ENCODE measurements at places on chromosomes 6 and 20.

DNA sequence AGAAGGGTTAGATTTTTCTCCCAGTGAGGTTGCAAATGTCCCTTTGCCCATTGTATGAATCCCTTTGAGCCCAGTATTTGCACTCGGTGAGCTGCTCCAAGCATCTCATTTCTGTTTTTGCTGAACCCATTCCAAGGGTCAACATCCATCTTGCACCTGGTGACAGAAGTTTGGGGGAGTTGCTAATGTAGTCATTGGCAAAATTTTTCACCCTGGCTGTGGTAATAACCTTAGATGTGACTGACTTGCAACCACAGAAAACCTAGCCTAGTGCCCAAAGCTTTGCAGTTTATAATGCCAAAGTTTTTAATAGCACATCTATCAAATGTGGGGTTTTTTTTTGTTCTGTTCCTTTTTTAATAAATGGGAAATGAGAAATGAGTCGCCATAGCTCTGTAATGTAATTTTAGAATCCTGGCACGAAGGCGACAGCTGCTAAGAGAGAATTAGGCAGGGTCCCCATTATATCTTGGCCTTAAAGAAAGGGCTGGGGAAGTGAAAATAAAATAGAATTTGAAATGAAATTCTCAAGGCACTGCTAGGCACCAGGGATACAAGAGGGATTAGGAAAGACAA, 682.8 kb downstream of the KIF16B start:
- no peak for DNase-seq

- no peak for DNase-seq
These were observed 2.9 kb downstream of the C6orf141 start for GRCh38 chr6:49553384-49553783.

DNA sequence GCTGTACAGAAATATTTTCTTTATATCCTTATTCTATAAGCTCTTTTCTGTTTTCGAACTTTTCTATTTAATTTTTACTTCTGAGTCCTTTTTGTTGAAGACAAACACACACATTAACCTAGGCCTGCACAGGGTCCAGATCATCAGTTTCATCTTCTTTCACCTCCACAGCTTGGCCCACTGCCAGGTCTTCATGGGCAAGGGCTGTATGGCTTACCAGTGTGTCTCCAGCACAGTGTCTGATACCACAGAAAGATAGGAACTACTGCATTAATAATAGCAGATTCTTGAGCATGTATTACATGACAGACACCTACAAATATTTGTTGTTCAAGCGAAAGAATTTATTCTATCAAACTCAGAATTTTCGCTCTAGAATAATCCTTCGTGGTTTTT, 24.4 kb downstream of the QKI start:
- no peak for DNase-seq

GRCh38 chr6:25694366-25694765, 42.4 kb downstream of the SCGN start:
- DNase-seq: no peak

GRCh38 chr6:157570104-157570503, 189.1 kb downstream of the ZDHHC14 start:
- DNase-seq: no peak

GRCh38 chr6:108578595-108579327, 18.0 kb downstream of the FOXO3 start:
- DNase-seq: no peak

- no peak for DNase-seq
These were observed 417.3 kb upstream of the ARID1B start for GRCh38 chr6:156359912-156360311.

DNA sequence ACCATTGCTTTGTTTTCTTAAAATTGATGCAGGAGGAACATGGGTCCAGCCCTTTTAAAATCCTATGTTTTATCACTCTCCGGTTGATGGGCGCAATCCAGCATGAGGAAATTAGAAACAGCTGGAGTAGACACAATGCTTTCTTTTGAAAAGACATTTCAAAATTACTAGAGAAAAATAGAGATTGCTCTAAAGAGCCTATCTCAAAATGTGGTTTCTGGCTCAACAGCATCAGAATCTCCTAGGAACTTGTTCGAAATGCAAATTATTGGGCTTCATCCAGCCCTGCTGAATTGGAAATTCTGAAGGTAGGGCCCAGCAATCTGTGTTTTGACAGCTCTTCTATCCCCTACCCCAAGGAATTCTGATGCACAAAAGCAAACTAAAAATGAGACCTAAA, 190.8 kb upstream of the BMP2 start:
- no peak for DNase-seq

DNA sequence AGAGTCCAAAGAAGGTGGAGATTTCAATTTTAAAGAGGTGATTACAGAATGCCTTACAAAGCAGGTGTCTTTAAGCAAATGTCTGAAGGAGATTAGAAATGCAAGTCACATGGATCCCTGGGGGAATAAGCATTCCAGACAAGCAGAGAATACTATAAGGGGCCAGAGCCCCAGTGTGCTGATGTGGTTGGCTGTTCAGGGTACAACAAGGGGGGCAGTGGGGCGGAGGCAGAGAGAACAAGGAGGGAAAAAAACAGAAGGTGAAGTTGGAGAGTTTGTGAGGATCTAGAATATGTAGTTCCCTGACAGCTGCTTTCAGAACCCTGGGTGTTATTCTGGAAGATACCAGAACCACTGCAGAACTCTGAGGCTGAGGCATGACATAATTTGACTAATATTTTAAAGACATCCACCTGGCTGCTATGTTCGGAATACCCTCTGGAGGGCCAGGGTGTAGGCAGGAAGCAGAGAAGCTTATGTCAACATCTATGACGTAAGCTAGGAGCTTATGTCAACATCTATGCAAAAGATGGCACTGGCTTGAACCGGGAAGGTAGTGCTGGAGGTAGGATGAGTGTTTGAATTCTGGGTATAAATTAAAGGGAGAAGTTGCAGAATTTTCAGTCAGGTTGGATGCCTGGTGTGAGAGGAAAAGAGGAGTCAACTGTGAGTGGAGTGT, 276.3 kb upstream of the AGPAT4 start:
- no peak for DNase-seq

DNA sequence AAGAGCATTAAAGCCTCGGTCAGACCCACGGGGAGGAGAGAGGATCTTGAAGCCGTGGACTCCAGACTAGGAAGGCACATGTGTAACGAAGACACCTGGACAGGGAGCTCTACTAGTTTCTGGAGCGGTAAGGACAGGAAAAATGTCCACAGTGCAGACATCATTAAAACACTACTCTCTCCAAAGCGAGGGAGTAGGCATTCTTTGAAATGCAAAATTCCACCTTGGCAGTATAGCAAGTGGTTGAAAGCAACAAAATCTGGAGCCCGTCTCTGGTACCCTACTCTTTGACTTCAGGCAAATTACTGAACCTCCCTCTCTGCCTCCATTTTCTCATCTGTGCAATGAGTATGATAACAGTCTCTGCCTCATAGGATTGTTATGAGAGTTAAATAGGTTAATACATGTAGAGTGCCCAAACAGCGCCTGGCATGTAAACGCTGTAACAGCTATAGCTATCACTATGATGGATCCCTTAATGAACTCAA, 408 bp upstream of the CRIP3 start:
- no peak for DNase-seq

DNA sequence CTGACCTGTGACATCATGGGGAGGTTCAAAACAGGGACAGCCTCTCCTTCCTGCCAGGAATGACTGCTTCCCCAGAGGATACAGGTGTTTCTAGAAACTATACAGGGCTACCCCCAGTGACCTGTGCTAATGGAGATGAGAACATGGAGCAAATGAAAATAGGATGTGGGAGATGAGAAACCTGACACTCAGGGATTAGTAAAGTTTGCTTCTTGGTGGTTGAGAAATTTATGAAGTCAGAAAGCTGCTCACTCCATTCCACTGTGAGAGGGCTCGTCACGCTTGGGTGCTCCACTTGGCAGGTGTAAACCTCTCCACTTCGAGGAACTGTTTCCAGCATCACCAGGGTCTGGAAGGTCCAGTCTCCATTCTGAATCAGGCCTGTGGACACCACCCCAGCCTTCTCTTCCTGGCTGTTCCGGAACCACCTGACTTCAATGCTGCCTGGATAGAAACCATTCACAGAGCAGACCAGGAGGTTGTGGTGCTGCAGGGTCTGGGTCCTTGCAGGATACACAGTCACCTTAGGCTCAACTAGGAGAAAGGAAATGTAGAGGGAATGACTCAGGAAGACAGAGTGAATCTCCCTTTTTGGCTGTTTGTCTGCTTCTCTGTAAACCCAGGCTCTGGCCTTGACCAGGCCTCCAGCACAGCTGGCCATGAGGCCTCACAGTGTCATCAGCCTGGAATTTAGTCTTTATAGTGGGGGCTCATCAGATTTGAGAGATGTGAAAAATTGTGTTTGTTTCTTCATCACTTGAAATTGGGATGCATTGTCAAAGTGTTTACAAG, 10.8 kb downstream of the HLA-DRB5 start:
- no peak for DNase-seq

DNA sequence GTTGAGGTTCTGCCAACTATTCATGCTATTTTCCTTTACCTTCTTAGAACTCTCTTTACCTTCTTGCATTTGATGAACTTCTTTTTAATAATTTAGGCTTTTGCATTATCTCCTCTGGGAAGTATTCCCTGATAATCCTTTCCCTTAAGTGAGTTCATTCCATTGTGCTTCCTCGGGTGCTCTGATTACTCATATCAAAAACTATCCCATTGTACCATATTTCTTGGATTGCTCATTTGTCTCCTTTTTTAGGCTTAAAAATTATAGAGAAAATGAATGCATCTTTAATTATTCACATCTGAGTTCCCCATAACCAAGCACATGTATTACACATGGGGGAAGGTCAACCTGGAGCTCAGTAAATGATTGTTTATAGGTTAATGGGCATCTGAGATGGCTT, 2.5 kb downstream of the CALHM4 start:
- DNase-seq: no peak

DNA sequence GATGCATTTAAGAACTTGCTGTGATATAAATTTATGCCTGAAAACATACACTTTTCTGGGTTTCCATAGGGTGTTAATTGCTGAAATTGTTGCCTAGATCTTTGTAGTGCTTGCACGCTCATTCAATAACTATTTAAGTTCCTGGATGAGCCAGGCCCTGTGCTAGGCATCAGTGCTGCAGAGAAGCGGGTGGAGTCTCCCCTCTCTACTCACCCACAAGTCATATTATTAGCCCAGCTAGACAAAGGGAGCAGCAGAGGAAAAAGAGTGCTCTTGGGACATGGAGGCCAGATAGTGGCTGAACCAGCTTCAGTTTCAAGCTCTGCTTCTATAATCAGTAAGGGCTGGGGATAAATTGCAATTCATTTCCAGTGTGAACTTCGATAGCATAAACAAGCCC, 329.1 kb downstream of the TFAP2B start:
- DNase-seq: no peak

DNA sequence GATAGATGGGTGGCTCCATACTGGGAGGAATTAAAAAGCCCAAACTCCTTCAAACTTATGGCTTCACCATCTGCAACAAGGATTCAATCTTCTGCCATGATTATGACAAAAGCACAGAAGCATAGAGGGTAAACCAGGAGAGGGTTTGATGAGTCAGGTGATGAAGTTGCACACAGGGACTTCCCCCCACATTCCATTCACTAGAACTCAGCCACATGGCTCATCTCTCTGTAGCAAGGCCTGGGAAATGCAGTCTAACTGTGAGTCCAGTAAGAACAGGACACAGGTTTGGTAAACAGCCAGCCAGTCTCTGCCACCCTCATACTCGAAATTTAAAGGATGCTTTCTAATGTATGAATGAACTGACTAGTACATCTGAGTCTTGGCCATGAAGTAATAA, 142.9 kb downstream of the HIVEP2 start:
- DNase-seq: no peak

DNA sequence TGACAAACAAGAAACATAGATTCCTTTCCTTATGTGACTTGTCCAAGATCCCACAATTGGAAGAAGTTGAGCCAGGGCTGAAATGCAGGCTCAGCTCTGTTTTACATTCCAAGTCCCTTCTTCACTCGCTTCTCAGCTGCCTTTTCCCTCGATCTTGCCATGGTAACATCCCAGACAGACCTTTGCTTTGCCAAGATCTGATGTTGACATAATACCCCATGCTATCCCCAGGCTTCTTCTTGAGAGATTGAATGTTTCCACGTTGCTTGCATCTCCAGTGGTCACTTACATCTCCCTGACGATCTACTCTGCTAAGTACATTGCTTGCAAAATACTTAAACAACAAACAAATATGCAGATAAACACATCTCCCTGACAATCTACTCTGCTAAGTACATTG, 63.5 kb downstream of the TBXT start:
- no peak for DNase-seq

DNA sequence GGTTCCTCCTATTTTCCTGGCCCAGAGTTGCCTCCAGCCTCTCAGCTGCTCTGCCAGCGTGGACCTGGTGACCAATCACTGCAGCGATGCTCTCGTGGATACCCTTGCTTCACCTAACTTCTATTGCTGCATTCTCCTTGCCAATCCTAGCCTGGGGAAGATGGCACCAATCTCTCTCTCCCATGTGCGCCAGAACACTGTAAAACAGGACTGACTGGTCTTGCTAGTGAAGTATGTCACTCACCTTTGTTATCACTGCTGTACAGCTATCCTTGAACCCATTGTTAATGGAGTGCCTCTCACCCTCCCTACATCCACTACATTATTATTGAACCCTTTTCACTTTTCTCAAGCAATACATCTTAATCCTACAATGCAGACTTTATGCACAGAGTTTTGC, 80.1 kb downstream of the LYRM4 start:
- DNase-seq: no peak

GRCh38 chr6:32086661-32087573, 22.2 kb downstream of the TNXB start:
- no peak for DNase-seq

DNA sequence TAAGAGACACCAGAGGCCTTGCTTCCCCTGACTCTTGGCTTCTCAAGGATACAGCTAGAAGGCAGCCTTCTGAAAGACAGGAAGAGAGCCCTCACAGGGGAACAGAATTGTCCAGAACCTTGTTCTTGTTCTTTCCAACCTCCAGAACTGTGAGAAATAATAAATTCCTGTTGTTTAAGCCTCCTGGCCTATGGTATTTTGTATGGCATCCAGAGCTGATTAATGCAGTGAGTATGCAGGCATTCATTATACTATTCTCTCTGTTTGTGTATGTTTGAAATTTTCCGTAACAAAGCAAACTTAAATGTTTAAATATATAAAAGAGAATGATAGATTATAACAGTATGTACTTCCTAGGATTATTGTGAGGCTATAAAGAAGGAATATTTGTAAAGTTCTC, 903.4 kb upstream of the FLRT3 start:
- no peak for DNase-seq

DNA sequence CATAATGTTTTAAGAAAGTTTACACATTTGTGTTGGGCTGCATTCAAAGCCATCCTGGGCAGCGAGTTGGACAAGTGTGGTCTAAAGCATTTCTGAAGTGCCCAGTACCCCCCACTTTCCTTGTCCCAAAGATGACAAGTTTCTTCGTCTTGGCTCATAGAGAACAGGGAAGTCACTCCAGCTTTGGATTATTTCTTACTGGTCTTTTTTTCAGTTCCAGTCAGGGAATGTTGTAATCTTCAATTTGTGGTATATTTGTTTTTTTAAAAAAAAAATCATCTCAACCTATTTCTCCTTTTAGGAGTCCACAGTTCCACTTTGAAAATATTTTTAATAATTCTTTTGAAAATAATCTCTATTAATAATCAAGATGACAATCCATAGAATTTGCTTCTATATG, 34.0 kb downstream of the SLX4IP start:
- DNase-seq: no peak

Measured in caudate nucleus (tissue), 63 donors.